ENCODE measurements at places on chromosomes 7 and 10. TPM values are rescaled to one million over a fixed set of nuclear protein-coding genes. Genes with fewer than 3 reads are reported as not detected.

OR9A2 gene
- total RNA-seq: not detected

TUBB8 gene
- total RNA-seq: not detected

- no peak for DNase-seq
These were observed 254.2 kb downstream of the COBL start for GRCh38 chr7:51062222-51062987.

DNA sequence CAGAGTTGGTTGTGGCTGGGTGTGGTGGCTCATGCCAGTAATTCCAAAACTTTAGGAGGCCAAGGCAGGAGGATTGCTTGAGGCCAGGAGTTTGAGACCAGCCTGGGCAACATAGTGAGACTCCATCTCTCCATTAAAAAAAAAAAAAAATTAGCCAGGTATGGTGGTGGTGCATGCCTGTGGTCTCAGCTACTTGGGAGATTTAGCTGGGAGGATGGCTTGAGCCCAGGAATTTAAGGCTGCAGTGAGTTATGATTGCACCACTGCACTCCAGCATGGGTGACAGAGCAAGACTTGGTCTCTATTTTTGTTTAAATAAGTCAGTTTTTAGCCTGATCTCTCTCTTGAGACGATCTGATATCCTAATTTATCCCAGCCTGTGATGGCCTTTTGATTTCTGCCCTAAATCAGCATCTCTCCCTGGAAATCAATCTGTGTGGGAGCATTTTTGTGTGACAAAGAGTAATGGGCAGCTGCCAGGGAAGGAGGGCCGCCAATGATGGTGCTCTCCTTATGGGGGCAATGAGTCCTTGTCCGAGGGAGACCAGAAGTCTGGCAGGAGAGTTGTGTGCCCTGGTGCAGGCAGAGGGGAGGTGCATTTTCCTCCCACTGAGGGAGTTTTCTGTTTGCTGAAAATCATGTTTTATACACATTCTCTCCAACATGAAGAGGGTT, 111.0 kb downstream of the NRP1 start:
- DNase-seq: no peak

DNA sequence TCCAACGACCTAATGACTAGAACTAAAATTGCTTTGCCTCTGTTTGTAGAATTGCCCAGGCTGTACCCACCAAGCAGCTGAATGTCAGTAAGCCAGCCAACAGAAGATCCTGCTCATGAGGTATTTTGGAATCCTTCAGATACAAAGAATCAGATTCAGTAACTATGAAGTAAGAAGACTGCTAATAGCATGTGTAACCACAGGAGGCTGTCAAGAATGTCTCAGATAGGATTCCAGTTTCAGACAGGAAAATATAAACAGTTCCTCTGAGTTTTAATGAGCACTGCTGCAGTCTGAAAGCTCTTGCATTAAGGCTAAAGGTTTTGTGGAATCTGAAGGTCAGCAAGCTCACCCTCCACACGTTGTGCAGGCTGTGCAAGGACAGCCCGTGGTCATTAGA, 112.6 kb upstream of the ADAM12 start:
- peak; percentile 75 for DNase-seq

DNA sequence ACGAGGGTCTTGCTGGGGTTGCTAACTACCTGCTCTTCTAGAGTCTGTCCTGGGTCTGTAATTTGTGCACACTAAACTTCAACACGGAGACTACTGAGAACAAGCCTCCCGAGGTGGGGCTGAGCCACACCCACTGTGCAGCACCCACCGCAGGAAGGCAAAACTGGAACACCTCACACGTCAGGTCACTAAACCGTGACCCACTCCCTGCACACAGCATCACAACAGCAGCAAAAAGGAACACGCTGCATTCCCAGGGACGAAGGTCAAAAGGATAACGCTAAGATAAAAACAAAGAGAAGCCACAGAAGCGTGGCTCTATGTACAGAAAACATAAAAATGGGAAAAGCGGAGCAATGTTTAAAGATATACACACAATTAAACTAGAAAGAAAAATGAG, 170.1 kb downstream of the MAD1L1 start:
- DNase-seq: no peak

DNA sequence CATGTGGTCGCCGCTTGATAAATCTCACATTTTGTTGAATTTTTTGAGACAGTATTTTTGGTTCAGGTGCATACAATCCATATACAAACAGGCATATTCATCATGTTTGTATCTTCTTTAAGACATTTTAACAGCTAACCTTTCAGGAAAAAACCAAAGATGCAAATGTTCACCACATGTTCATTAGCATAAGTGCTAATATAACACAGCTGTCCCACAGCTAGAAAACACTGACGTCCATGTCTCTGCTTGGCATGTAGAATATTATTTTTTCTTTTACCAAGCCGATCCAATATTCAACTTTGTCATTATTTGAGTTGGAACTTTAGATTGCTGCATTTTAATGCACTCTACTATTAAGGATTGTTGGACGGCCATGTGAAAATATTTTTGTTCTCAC, 31.2 kb downstream of the BMPER start:
- no peak for DNase-seq

GRCh38 chr10:23258516-23258915, 66.4 kb downstream of the PTF1A start:
- DNase-seq: no peak

- no peak for DNase-seq
These were observed 38.3 kb upstream of the GALNTL5 start for GRCh38 chr7:151917791-151918509.

DNA sequence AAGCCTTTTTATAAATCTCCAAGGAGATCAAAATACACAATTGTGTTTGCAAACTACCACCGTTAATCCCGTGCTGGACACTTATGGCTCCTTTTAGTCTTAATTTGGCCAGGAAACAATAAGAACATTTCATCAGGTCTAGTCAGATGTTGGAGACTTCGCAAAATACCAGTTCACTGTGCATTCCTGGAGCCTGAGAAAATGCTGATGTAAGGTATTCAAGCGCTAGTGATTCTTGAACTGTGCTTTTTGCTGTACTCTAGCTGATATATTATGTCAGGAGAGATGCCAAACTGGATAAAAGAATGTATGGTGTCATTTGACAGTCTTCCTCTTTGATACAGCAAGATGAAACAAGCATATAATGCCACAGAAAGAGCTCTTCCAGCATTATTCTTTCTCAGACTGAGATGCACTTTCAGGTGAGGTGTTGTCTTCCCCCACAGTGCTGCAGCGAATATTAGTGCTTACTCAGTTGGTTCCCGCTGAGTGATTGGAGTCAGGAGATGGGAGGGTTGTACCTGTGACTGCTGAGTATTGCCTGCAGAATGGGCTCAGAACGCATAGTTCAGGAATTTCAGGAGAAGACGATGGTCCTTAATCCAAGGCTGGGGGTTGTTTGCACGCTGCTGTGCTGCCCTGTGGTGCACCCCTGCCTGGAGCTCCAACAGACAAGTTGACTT, 59.2 kb downstream of the OGDH start:
- DNase-seq: peak; percentile 66

DNA sequence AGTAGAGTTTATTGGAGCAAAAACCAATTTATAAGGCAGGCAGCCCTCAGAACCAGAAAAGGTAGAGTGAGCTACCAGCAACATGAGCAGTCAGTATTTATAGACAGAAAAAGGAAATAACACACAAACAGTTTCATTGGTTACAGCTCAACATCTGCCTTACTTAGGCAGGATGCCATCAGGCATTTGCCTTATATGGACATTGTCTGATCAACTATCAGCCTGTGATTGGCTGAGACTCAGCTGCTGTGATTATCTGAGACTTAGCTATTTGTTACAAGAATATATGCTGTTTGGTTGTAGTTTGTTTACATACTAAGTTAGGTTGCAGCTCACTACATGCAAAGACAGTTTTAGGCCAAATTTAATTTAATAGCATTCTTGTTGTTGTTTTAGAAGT, 60.4 kb upstream of the CDK1 start:
- no peak for DNase-seq

GRCh38 chr7:151724920-151725584, 151.9 kb downstream of the PRKAG2 start:
- no peak for DNase-seq

DNA sequence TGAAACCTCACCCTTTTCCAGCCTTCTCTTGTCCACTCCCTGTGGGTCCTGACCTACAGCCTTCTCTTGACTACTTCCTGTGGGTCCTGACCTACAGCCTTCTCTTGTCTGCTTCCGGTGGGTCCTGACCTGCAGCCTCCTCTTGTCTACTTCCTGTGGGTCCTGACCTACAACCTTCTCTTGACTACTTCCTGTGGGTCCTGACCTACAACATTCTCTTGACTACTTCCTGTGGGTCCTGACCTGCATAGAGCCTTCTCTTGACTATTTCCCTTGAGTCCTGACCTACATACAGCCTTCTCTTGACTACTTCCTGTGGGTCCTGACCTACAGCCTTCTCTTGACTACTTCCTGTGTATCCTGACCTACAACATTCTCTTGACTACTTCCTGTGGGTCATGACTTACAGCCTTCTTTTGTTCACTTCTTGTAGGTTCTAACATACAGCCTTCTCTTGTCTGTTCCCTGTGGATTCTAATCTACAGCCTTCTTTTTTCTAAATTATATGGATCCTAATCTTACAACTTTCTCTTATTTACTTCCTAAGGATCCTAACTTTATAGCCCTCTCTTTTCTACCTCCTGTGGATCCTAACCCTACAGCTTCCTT, 36.5 kb downstream of the C10orf71 start:
- no peak for DNase-seq

Data from fibroblast of villous mesenchyme (primary cell).